Cerebellar nuclear complex (tissue), 1 donor: ENCODE measurements at places on chromosomes 7 and 10.

DNA sequence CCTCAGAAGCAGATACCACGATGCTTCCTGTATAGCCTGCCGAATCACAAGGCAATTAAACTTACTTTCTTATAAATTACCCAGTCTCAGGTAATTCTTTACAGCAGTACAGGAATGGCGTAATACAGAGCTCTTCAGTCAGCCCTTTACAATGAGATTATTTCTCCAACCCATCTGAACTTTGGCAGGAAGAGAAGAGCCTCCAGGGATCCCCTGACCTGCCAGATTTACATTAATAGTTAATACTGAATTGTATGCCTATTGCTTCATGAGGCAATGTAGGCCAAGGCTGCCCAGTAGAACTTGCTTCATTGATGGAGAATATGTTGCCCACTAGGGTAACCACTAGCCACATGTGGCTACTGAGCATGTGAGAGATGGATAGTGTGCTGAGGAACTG is 608.7 kb downstream of the SH2D4B start:
- DNase-seq: no peak

DNA sequence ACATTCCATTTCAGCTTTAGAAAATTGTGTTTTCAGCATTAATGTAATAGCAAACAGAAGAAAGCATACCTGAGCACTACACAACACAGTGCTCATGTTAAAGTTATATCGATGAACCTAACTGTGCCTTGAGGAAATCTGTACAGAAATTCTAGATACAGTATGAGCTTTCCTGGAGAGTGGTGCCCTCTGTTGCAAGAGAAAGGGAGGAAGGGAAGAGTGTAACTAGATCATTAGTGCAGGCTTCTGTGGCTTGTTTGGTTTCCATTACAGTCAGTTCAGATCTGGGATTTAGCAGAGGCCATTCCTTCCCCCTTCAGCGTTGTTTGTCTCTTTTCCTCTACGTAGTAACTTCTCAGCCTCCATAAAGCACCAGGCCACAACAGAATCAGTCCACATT is 139.7 kb downstream of the HTR7 start:
- DNase-seq: no peak

GRCh38 chr7:92417913-92418312 is 29.4 kb upstream of the GATAD1 start:
- no peak for DNase-seq

DNA sequence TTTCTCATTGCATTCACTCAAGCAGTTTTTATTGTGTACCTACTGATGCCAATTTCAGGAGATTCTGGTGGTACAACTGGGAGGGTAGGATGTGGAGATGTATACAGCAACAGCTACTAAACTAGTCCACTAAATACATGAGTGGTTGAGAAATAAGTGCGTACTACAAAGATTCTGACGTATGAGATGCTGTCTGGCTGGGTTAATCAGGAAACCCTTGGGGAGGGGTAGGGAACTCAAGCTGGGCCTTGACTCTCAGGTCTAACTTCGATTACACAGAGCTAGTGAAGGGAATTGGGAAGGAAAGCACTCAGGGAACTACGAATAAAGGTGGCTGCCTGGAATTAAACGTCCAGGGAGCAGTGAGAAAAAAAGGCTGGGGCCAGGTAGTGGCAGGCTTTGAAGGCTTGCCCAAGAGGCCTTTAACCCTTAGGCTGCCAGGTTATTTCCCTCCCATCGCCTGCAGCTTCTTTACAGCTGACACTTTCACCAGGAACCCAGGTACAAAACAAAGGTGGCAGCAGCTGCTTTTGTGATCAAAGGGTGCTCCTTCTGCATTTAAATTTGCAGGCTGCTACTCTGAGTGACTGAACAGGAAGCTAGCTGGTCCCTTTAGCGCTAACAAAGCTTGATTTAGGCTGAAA is 3.2 kb downstream of the MMS19 start:
- DNase-seq: no peak

- DNase-seq: peak; percentile 1
Observed at GRCh38 chr10:58952747-58953466, 223.5 kb upstream of the PHYHIPL start.

DNA sequence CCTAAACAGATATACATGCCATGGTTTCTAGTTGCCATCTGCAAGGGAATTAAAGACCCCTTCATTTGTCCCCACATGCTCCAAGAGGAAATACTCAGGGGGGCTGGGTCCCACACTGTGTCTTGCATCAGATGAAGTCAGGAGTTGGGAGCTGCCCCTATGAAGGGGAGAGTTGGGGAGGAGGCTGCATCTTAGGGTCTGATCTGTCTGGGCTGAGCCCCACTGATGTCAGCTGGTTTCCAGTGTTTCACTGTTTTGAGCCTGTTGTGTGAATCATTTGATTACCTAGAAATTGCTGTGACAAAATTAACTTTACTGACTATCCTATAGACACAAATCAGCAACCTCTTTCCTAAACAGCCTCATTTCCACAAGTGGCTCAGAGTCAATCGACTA is 4.9 kb upstream of the ADCY1 start:
- DNase-seq: no peak

DNA sequence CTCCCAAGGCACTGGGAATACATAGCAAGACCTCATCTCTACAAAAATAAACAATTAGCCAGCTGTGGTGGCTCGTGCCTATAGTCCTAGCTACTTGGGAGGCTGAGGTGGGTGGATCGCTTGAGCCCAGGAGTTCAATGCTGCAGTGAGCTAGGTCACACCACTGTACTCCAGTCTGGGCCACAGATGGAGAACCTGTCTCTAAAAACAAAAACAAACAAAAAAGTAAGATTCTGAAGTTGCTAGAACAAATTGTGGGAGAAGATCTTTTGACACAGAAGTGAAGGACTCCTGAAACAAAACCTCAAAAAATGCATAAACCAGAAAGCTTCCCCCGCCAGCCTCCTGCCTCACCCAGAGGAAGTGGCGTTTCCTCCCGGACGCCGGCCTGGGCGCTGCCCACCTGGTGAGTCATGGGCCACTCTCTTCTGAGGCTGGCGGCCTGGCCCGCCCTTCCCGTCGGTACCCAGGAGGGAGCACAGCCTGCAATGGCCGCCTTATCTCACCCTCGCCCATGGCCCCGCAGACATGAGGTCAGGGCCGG is 25.4 kb upstream of the ELN start:
- DNase-seq: no peak

DNA sequence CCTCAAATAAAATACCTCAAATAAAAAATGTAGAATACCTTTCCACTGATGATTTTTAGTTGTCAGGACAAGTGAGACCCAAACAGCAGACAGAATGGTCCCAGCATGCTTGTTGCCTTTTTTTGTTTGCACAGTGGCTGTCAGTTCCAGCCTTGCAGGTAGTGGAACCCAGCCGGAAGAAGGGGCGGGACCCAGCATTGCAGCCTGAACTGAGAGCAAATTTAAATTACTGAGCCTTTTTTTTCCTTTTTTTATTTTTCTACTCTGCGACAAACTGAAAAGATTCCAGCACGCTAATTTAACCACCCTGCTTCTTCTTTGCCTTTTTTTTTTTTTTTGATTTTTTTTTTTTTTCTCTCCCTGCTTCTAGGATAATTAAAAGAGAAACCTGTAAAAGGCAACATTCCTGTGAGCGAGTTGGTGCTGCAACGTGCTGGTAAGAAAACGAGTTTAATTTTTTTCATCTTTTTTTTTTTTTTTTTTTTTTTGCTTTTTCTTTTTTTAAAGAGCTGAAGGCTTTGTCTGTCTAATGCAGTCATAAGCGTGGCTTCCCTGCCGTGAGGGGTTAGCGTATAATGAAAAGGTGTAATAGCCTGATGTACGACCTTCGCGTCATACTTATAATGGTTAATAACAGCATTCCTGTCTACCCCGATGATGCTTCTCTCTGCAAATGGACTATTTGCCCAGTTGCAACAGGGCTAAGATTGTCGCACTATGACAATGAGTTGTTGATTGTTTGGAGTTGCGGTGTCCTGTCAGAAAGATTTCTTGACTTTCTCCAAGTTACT is 555.3 kb upstream of the CELF2 start:
- DNase-seq: no peak

DNA sequence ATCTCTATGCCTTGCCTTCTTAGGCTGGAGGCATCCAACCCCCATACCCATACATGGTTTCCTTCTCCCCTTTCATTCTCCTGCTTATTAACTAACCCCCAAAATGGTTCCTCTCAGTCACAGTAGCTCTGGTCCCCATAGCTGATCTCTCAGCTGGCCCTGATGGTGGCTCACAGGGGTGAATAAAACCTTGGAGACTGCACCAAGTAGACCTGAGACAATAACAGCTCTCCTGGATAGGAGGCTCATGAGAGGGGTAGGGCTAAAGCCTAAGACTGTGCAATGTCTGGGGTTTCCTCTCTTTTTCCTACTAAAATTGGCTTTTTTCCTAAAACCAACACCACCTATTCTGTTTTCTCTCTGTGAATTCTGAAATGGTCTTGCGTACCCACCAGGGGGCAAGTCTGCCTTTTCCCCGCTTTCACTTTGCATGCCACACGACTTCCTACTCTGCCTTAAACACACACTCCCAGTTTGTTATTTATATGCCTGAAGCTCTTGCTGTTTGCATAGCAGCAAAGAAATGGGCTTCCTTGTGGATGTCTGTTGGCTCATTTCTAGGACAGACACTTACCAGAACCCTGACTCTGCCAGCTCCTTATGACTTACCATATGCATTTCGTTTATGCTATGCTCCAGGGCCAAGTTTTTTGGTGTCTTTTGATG is 18.4 kb upstream of the PON1 start:
- no peak for DNase-seq

- DNase-seq: no peak
Observed at GRCh38 chr10:51547941-51548340, 151.5 kb downstream of the CSTF2T start.

DNA sequence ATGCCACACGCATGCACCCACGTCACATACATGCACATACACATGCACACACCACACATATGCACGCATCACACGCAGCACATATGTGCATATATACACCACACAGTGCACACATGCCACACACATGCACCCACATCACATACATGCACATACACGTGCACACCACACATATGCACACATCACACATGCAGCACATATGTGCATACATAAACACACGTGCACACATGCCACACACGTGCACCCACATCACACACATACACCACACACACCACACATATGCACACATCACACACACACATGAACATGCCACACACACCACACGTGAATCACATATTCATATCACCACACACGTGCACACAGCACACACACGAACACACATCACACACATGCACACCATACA is 338.8 kb downstream of the PTPRN2 start:
- no peak for DNase-seq

DNA sequence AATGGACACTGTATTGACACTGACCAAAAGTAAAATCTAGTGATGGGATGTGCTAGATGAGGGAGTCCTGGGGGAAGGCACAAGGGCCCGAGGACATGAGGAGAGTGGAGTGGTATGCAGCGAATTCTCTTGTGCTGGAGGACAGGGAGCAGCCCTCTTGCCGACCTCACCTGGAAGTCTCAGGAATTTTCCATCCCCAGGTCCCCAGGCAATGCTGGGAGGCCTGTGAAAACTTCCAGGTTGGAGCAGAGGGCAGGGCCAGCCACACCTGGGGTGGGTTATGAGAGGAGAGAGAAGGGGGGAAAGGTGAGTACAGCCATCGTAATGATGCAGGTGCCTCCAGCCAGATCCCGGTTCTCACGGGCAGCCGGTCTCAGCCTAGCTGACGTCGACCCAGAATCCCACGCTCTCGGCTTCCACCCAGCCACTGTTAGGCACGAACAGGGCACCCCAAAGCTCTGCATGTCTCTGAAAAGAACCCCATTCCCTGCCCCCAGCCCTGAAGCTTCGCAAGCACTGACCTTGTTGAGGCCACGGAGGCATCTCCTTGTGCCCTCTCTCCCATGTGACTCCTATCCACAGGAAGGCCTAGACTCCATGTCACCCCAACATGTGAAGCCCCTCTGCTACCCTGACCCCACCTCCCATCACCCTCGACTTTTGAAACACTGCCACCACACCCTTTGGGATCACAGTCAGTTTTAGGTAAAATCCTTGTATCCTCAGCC is 239.7 kb upstream of the MYO3A start:
- no peak for DNase-seq

- no peak for DNase-seq
Observed at GRCh38 chr7:79430391-79430790, 23.1 kb downstream of the MAGI2 start.

GRCh38 chr7:84714765-84715164 is 472.1 kb downstream of the SEMA3D start:
- no peak for DNase-seq

- DNase-seq: no peak
Observed at GRCh38 chr7:28018020-28018419, 162.6 kb downstream of the JAZF1 start.

- DNase-seq: no peak
Observed at GRCh38 chr10:119652361-119652730, 1.2 kb downstream of the BAG3 start.

DNA sequence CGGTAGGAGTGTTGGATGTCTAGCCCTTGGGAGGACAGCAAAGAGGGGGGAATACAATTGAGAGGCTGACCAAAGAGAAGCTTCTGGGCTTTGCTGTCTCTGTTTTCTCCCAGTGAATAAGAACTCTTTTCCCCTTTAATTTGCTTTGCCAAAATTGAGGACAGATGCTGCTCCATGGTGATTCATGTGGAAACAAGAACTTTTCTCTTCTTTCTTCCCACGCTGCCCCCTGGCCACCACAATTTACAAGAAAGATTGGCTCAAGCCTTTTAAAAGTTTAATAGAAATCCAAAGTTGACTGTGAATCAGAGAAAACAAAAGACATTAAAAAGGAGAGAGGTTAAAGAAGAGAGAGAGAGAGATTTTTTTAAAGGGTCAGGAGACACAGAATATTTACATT is 49.0 kb downstream of the PRR15 start:
- no peak for DNase-seq

DNA sequence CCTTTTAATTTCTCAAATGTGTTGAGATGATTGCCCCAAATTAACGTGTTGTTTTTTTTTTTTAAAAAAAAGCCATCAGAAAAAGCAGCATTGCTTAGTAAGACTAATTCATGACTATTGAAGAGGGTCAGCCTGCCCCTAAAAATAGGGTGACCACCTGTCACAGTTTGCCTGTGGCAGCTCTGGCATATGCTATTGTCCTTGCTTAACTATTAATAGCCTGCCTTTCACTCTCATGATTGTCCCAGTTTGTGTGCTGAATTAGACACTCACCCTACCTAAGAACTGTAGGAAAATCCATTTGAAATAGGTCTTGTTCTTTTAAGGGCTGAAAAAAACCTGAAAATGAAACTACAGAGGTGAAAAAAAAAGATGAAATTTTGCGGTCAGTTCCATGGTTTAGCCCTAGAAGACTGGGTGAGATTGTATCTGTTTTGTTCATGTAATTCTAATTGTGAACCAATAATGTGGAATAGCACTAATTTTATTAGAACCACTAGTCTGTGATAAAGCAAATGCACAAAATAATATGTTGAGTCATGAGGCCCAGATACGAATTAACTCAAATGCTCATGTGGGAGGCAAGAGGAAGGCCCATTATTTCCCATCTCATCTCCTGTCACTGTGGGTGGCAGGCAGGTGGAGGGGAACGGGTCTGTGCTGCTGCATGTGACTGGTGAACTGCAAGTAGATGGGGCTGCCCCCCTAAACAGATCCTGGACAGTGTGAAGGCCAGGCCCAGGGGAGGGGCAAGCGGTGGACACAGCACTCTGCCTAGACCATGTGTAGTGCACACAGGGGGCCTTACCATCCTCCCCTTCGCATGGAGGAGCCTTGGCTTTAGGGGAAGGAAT is 265.4 kb upstream of the NFE2L3 start:
- peak; percentile 75 for DNase-seq

- no peak for DNase-seq
Observed at GRCh38 chr10:3869036-3869435, 84.0 kb upstream of the KLF6 start.
